ENCODE measurements at places on chromosomes 2 and 18. TPM values are rescaled to one million over a fixed set of nuclear protein-coding genes. Genes with fewer than 3 reads are reported as not detected.

- DNase-seq, result no peak
Observed at GRCh38 chr18:64850791-64851190, 701.9 kb upstream of the LINC00305 start.

The PRSS56 gene
- total RNA-seq, result 0.40 TPM

DNA sequence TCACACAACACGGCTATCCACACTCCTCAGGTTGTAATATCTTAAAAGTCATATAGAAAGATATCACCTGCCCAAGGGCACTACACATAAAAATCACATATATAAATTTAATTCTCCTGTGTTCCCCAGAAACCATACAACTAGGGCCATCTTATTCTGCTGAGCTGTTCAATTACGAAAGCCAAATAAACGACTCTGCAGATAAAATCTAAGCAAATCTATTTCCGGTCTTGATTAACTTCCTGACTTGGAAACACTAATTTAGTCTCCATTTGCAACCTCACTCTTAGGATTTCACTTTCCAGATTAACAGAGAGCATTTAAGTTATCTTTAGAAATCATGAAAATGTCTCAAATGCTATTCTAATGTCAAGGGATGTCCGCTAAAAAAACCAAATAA is 23.9 kb upstream of the STK17B start:
- no peak for DNase-seq

GRCh38 chr2:241799522-241800197 is 9.3 kb upstream of the NEU4 start:
- no peak for DNase-seq

DNA sequence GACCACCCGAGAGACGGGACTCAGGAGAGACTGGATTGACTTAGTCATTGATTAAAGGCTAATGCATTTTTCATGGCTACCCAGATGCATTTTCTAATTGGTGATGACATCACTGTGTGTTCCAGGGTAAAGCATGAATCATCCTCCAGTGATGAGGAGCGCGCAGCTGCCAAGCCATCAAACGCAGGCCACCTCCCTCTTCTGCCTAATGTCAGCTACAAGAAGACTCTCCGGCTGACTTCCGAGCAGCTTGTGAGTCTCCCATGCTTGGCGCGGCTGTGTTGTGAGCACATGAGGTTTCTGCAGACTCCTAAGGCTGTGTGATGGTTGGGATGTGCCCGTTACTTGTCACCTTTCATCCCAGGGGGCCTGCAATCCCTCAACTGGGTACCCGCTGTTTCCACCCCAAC is 56.4 kb downstream of the LPIN1 start:
- DNase-seq, result peak; percentile 28

DNA sequence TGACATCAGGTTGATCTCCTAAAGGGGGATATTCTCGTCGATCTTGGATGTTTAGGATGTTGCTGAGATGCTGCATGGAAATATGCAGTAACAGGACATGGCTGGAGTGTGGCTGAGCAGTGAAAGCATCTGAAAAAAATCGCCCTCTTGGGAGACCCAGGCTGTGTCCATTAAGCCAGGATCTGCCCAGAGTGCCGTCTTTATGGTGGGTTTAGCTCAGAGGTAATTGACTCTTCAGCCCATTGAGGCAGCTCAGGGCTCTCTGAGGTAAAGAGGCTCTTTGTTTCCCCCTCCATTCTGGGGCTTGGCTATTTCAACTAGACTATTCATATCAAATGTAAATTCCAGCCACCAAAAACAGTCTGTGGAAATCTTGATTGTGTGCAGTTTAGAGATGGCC is 26.5 kb downstream of the OSBPL6 start:
- DNase-seq, result no peak

The LRRC30 gene
- not detected for total RNA-seq

DNA sequence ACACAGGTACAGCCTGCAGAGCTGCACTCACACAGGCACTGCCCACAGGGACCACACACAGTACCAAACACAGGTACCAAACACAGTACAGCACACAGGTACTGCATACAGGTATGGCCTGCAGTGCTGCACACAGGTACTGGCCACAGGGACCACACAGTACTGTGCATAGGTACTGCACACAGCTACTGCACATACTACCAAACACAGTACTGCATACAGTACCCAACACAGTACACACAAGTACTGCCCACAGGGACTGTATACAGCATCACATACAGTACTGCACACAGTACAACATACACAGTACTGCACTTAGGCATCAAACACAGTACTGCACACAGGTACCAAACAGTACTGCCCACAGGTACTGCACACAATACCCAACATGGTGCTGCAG is 74.3 kb downstream of the ZNF236 start:
- no peak for DNase-seq

The BAZ2B gene
- 37.4 TPM for total RNA-seq

DNA sequence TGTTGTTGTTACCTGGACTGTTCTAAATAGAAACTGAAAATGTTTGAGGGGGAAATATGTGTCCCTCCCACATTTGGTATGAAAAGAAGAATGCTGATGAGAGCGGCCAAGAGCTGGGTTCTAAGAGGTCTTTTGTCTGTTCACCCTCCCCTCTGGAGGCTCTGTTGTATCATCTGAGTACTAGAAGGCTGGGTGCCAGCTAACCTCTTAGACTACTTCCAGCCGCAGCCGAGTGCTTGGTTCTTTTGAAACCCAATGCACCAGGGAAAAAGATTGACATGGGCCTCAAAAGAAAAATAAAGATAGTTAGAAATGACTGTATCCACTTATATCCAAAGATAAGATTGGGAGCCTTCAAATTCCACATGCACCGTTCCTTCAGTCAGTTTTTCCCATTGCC is 255.9 kb downstream of the TXNL1 start:
- no peak for DNase-seq

The LIMS4 gene
- 16.4 TPM for total RNA-seq

- peak; percentile 13 for DNase-seq
Observed at GRCh38 chr2:18820966-18821365, 231.6 kb upstream of the NT5C1B start.

- peak; percentile 62 for DNase-seq
Observed at GRCh38 chr2:221444106-221444505, 128.0 kb downstream of the EPHA4 start.

The EPAS1 gene
- total RNA-seq, result 14.8 TPM

DNA sequence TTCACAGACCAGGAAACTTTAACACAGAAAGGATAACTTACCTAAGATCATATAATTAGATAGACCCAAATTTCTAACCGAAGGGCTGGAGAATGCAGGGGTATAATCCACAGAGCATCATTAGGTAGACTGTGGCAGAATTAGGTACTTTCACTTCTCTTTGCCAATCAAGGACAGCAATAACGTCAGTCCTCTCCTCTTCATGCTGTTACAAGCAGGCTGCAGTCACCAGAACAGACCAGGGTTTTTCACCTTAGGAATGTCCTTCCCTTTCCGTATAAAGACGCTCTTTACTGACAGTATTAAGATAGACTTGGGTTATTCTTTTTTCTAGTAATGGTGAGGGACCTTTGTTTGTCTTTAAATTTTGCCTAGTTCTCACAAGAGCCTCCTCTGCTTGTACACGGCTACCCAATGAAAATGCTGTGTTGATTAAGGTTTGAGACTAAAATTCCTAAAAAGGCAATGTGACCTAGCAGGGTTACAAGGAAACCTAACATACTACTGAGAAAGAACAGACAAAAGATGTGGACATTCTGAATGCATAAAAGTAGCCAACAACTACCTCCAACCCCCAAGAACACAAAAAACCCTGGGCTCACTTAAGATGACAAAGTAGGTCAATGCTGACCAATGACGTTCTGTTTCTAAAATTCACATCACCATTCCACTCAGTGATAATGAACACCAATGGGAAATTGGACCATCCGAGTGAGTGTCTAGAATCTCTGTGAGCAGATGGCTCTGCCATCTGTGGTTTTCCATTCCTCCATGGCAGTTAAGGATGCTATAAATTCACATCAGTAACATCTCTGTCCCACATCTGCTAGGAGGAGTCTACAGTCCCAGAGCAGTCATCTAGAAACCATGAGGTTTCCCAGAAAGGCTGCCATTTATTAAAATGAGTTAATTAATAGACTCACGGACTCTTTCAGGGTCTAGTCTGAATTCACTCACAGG is 2.1 kb downstream of the PDIA6 start:
- DNase-seq, result peak; percentile 15

DNA sequence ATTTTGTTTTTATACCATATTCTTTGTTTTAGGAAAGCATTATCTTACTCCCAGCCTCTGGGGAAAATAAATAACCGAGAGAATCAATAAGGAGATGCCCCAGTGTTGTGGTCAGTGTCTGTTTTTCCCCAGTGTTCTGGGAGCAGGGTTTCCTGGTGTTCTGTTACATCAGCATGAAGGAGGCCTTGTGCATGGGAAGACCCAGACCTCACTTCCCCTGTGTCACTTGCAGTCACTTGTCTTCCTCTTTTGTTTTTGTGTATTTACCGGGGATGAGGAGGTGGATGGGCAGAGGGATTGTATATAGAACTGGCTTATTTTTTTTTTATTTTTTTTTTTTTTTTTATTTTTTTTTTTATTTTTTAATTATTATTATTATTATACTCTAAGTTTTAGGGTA is 45.0 kb upstream of the MGAT5 start:
- DNase-seq, result no peak

GRCh38 chr2:61151436-61151835 is 10.6 kb upstream of the C2orf74 start:
- peak; percentile 64 for DNase-seq

DNA sequence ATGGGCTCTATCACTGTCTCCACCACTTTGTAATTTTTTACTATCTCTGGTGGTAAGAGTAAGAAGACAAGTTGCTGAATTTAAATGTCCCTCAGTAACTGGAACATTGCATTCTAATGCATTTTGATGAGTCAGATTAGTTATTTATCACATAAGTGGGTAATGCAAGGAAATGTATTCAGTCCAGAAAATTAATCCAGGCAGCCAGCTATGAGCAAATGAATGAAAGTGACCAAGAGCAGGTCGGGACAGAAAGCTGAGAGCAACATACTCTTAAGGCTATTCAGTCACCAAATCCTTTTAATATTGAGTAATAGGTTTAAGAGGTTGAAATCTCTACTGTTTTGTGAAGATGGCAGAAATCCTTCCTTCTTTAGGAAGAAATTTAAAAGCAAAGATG is 265.5 kb upstream of the PARD3B start:
- no peak for DNase-seq
